ENCODE measurements at places on chromosomes 1 and 21. TPM values are rescaled to one million over a fixed set of nuclear protein-coding genes. Genes with fewer than 3 reads are reported as not detected.

The TSEN15 gene
- total RNA-seq = 31.6 TPM

The PACC1 gene
- total RNA-seq = 5.1 TPM

The NID1 gene
- 26.7 TPM for total RNA-seq

The KCNH1 gene
- total RNA-seq = not detected

The LCE1F gene
- not detected for total RNA-seq

The CFAP107 gene
- total RNA-seq = not detected

The CHRM3 gene
- not detected for total RNA-seq

The LAPTM5 gene
- total RNA-seq = 0.18 TPM

The XCL2 gene
- total RNA-seq = not detected

The TPTE gene
- total RNA-seq = not detected

The CORT gene
- 0.36 TPM for total RNA-seq

The CGN gene
- total RNA-seq = 0.09 TPM

The TRAF3IP3 gene
- total RNA-seq = 0.65 TPM

The RAD54L gene
- 9.7 TPM for total RNA-seq

The PROX1 gene
- not detected for total RNA-seq

The VPS72 gene
- total RNA-seq = 42.8 TPM

The ATP1A1 gene
- 95.0 TPM for total RNA-seq

The GREM2 gene
- total RNA-seq = 2.0 TPM

DNA sequence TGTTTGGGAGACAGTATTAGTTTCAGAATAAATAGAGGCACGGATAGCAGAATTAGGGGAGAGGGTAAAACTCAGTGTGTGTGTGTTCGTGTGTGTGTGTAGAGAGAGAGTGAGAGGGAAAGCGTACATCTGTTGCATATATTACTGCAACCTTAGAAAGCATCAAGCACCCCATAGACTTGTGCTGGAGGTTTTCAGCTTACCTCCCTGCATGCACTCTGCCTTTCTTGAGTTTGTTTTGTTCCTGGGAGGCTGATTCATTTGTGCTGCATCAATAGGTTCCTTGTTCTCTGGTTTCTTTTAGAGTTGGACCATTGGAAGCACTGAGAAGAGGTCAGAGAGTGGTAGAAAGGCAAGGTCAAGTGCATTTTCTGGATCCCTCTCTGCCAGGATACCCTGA, 104.4 kb upstream of the KCNK1 start:
- no peak for DNase-seq

DNA sequence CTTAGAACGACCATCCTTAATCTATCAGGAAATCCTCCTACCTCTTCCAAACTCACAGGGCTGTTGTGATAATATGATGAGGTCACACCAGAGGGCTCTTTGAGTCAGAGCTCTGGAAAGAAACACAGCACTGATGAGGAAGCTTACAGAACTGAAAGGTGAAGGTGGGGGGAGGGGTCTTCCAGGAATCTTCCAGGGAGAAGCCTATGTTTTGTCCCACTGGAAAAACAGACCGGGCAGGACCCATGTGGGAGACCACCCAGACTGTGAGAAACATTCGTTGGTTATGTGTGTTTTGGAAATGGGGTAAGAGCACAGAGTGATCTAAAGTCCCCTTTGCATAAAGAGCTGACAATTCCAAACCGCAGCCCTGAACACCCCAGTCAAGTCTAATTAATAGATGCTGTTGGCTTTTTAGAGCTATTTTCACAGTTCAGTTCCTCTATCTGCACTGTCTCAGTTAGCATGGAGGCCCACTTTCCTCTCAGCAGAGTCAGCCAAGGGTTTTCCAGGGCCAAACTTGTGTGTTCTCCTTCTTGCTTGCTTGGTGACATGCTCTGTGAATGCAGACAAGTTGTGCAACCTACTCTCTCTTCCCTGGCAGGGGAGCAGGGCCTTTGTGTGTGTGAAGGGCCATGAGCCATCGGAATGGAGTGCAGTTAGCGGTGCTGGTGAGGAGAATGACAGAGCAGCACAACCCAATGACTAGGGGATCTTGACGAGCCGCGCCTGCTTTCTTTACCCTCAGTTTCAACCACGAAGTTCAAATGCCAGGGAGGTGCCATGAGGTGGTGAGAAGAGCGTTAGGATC, 12.3 kb downstream of the PHLDA3 start:
- DNase-seq = peak; percentile 98

DNA sequence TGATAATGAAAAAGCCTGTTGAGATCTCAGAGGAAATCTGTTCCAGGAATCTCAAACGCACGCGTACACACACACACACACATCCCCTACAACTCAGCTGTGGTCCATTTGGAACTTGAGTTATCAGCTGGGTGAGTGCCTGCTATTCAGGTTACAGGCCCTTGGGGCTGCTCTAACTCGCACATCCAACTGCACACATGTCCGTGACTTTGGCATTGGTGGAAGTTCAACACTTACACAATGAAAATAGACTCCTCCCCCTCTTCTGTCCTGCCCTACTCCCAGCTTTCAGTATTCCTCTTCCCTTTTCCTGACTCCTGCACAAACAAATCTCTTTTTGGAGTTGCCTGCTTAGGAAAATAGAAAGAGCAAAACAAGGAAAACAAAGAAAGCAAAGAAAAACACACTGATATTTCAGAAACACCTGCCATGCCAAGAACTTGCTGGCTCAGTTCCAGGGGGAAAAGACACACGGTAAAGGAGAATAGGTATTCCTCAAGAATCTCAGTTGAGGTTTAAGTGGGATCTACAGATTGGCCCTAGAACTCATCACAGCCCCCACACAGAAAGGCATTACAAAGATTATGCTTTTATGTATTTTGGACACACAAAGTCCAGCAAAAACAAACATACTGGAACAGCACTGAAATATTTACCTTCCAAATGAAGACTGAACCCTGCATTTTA, 140.9 kb downstream of the TGFBR3 start:
- DNase-seq = peak; percentile 93

DNA sequence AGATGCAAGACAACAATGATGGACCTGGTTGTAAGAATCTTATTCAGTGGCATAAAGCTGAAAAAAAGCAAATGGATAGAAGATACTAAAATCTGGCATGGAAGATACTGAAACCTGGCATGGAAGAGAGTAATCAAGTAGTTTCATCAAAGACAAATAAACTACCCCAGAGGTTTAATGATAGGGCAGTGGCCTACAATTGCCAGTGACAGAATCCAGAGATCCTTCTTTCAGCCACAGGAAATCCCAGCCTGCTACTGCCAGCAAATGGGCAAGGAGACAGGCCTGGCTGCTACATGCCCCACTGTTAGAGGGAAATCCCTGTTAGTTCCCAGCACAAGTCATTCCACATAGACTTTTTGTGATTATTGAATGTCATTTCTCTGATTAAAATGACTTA, 409.4 kb downstream of the VAV3 start:
- no peak for DNase-seq

DNA sequence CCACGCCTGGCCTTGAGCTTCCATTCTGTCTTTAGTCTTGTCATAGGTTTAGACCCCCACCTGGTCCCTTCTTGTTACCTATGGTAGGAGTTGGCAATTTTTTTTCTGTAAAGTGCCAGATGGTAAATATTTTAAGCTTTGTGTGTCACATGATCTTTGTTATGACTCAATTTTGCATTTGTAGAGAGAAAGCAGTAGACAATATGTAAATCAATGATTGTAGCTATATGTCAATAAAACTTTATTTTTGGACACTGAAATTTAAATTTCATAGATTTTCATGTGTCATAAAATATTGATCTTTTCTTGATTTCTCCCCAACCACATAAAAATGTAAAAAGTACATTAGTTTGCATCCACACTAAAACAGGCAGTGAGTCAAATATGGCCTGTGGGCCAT, 8.0 kb downstream of the MKNK1 start:
- no peak for DNase-seq

- peak; percentile 56 for DNase-seq
Observed at GRCh38 chr1:203649999-203650836, 23.6 kb downstream of the ATP2B4 start.

- peak; percentile 37 for DNase-seq
Observed at GRCh38 chr1:18927654-18928272, 25.4 kb upstream of the ALDH4A1 start.

- peak; percentile 77 for DNase-seq
Observed at GRCh38 chr1:236063919-236064673, 794 bp downstream of the NID1 start.

GRCh38 chr1:83065952-83066727, 932.8 kb downstream of the TTLL7 start:
- peak; percentile 16 for DNase-seq

GRCh38 chr1:203166192-203166940, 9.3 kb downstream of the MYBPH start:
- DNase-seq = peak; percentile 22

- DNase-seq = peak; percentile 89
Observed at GRCh38 chr1:161792740-161793139, 26.6 kb downstream of the ATF6 start.

DNA sequence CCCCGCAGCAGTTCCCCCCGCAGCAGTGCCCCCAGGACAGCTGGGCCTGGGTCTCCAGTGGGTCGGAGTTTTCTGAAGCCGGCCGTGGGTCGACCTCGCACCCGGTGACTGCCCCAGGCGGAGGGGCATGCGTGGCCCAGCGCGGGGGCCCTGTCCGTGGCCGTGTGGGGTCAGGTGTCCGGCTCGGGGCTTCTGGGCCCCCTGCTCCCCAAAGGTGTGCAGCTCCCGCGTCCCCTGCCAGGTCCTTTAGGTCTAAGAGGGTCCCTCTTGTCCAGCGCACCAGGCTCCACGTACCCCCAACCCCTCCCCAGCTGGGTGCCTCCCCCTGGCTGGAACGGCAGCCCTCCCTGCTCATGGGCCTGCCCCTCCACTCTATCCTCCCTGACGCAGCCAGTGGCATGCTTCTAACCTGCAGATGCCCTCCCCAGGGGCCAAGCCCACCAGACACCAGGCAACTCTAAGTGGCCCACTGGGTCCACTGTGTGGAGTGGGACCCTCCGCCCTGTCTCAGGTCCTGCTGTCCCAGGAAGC, 5.9 kb upstream of the HES4 start:
- no peak for DNase-seq

DNA sequence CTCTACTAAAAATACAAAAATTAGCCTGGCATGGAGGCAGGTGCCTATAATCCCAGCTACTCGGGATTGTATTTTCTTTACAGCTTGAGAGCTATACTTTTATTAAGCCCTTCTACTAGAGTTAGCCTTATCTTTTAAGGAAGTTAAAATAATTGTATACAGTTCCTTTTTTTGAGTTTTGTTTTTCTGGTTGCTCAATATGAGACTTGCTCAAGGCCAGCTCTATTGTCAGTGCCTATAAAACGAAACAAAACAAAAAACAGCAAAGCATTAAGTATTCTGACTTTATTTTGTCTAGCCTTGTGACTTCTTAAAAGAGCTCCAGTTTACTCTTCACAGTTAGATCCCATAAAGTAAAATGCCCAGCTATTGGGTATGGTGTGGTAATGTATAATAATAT, 17.2 kb downstream of the PKN2 start:
- no peak for DNase-seq

DNA sequence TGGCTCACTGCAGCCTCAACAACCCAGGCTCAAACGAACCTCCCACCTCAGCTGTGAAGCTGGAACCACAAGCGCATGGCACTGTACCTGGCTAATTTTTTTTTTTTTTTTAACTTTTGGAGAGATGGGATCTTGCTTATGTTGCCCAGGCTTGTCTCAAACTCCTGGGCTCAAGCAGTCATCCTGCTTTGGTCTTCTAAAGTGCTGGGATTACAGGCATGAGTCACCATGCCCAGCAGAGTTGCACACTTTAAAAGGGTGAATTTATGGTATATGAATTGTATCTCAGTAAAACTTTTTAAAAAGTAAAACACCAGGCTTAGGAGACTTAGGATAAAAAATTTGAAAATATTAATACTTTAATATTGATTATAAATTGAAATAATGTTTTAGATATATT, 99.1 kb downstream of the CLEC20A start:
- DNase-seq = peak; percentile 19

GRCh38 chr1:180152588-180152987, 2.1 kb upstream of the QSOX1 start:
- no peak for DNase-seq

- DNase-seq = no peak
Observed at GRCh38 chr1:7196036-7196911, 411.0 kb downstream of the CAMTA1 start.

DNA sequence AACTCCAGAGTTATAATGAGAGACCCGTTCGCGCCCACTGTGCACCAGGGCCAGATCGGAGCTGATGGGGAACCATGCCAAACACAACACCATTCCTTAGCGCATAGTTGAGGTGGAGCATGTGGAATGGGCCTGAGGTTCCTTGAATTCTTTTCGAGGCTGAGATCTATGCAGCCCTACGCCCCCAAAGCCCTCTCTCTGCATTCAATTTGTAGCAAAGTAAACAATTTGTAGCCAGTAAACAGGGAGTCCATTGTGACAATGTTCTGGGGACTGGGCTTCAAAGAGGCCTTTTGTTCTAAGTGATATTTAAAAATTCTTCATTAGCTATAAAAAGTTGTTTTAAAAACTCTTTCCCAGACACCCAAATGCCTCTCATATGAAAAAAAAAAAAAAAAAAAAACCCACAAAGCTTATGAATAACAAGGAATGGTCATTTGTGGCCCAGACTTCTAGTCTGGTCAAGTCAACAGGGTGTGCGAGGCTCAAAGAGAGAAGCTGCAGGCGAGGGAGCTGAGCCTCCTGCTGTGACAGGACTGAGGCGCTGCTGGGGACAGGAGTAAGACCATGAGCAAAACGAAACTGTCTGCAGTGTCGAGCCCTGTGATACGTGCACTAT, 30.6 kb upstream of the KCNE2 start:
- DNase-seq = peak; percentile 4

DNA sequence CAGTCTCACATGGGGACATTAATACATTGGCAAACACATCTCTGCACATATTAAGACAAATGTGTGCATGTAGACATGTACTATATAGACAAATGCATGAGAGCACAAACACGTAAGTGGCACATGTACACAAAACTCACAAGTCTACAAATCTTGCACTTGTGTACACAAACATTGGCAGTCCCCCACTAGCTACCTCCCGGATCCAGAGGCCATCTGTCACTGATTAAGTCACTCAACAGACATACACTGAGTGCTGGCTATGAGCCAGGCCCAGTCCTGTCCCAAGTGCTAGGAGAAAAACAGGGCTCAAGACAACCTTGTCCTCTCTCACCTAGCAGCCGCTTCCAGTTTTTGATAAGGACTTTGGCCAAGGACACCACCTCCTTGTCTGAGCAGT, 7.0 kb downstream of the TCEA3 start:
- DNase-seq = no peak

GRCh38 chr1:8560611-8561544, 243.0 kb downstream of the SLC45A1 start:
- peak; percentile 72 for DNase-seq

DNA sequence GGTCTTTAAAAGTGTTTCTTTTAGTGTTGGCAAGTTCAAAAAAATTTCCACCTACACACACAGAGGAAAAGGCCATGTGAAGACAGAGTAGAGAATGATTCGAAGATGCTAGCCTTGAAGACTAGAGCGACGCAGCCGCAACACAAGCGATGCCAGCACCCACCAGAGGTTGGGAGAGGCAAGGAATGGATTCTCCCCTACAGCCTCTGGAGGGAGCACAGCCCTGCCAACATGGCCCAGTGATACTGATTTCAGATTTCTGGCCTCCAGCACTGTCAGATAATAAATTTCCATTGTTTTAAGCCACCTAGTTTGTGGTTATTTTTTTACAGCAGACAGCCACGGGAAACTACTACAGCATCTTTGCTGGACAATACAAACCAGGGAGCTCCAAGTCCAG, 6.9 kb upstream of the ADAR start:
- DNase-seq = peak; percentile 39

GRCh38 chr1:174874331-174875053, 125.3 kb upstream of the CACYBP start:
- DNase-seq = no peak

GRCh38 chr1:42966688-42967612, 8.3 kb upstream of the SLC2A1 start:
- peak; percentile 84 for DNase-seq

- DNase-seq = no peak
Observed at GRCh38 chr21:42377211-42377950, 11.0 kb upstream of the TFF1 start.

Measured in fibroblast of the aortic adventitia (primary cell).